ENCODE measurements at places on chromosomes 4 and X. TPM values are rescaled to one million over a fixed set of nuclear protein-coding genes. Genes with fewer than 3 reads are reported as not detected.

The TGIF2LX gene
- total RNA-seq: not detected

The CLNK gene
- not detected for total RNA-seq

The CDKL2 gene
- 18.7 TPM for total RNA-seq

The CYBB gene
- 10.4 TPM for total RNA-seq

The ETDA gene
- not detected for total RNA-seq

The DCLK2 gene
- total RNA-seq: 94.6 TPM

The NUDT9 gene
- total RNA-seq: 37.4 TPM

The STIM2 gene
- total RNA-seq: 29.4 TPM

The C1QTNF7 gene
- 0.62 TPM for total RNA-seq

The PHKA1 gene
- 7.7 TPM for total RNA-seq

The TEX13B gene
- not detected for total RNA-seq

The GAB3 gene
- 2.6 TPM for total RNA-seq

The HSFX2 gene
- total RNA-seq: 2.3 TPM

The SULT1B1 gene
- 2.8 TPM for total RNA-seq

The C4orf36 gene
- total RNA-seq: 1.0 TPM

The TIGD4 gene
- 2.8 TPM for total RNA-seq

The RAB40AL gene
- total RNA-seq: 3.5 TPM

The TAB3 gene
- 21.0 TPM for total RNA-seq

The SSX3 gene
- total RNA-seq: not detected

The STBD1 gene
- total RNA-seq: 3.8 TPM

The SPP1 gene
- 310 TPM for total RNA-seq

The DAPP1 gene
- total RNA-seq: 0.57 TPM

The TXK gene
- total RNA-seq: 3.3 TPM

The GYPE gene
- total RNA-seq: 0.86 TPM

The AVPR2 gene
- not detected for total RNA-seq

The PRRG1 gene
- 28.4 TPM for total RNA-seq

The LGI2 gene
- total RNA-seq: 5.8 TPM

The CXCL11 gene
- not detected for total RNA-seq

The MND1 gene
- not detected for total RNA-seq

The MSANTD1 gene
- 5.4 TPM for total RNA-seq

The DCAF12L2 gene
- total RNA-seq: 3.1 TPM

The NBDY gene
- 42.1 TPM for total RNA-seq

Measured in dorsolateral prefrontal cortex (tissue), 122 donors.